ENCODE measurements at places on chromosomes 1 and 21.

DNA sequence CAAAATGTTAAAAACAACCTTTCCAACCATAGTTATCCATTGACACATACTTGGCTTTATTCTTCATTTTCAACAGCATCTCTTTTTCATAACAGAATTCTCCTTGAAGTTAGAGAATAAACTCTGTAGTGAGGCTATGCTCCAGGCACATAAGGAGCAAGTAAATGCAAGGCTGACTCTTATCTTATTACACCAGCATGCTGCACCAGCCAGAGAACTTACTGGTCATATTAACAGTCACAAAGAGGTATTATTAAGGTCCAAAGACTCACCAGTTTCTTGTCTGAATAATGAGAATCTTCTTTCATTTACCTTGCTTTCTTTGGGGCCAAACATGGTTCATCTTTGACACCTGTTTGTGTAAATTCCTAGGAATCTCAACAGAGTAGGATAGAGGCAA lies 71.3 kb upstream of the IVNS1ABP start:
- DNase-seq, result no peak

- no peak for DNase-seq
Observed at GRCh38 chr21:38770660-38771059, 35.1 kb upstream of the ETS2 start.

GRCh38 chr21:38821959-38822682 lies 16.4 kb downstream of the ETS2 start:
- DNase-seq, result no peak

DNA sequence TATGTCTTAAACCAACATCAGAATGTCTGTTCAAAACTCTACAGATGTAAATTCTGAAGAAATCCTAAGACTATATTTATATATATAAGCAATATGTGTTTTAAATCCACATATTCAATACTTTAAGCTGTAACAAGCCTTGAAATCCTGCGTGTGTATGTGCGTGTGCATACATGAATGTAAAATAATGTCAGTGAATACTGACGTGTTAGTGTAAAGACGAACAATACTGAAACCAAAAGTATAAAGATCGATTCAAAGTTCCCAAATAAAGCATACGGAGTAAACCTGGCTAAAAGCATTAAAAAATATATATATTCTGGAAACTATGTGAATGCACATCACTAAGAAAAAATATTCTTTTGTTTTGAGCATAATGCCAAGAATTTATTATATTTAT lies 668.6 kb upstream of the NCAM2 start:
- no peak for DNase-seq

DNA sequence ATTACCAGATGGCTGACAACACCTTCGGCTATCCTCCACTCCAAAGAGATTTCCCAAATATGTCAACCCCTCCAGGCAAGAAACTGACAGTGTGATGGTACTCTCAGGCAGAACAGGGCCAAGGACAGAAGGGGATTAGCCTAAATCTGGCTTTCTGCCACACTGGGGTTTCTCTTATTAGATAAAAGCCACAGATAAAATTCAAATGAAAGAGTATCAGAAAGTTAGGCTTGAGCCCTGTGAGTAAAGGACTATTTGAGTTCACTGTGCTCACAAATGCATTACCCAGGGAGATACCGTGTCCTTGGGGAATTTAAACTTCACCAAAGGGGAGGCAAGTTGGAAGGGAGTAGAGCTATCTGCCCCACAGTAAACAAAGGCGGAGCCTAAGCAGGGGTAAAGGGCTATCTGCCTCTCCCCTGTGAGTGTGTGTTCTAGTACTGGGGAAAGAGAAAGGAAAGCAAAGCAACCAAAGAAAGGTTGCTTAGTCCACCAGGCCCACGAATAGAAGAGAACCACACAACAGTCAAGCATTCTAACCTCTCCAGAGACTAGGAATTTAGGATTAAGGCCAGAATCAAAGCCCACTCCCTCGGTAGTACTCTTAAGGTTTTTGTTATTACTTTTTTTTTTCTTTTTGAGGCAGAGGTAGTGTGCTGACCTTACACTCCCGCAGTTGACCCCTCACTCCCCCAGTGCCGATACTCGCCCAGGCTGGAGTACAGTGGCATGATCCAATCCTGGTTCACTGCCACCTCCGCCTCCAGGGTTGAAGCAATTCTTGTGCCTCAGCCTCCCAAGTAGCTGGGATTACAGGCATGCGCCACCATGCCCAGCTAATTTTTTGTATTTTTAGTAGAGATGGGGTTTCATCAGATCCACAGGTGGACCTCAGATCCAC lies 12.7 kb downstream of the TPM3 start:
- no peak for DNase-seq

DNA sequence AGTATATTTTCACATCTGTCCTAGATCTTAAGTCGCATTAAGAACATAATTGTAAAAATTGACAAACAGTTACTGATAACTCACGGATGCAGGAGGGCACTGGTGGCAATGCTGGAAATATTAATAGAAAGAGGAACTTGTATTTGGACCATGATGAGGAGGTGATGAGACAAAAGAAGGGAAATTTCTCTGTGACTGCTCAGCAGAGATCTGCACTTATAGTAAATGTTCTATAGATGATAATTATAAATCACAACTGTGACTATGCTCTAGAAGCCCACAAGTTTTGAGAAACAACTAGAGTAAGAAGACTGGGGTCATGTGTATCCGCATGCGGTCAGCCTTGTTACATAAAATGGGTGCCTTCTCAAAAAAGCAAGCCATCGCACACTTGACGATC lies 8.7 kb upstream of the DUSP12 start:
- no peak for DNase-seq

DNA sequence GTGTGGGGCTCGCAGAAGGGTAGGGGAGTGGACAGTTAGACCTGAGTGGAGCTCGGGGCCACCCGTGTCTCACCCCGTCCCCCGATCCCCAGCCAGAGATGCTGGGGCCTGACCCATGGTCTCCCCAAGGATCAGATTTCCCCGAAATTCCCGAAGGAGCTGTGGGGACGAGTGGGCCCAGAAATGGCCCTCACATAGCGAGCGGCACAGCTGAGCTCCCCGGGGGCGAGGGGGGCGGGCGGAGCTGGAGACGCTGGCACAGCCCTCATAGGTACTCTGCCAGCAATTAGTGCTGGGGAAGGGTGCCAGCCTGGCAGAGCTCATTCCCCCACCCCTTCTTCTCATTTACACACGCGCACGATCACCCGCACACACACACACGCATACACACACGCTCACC lies 9.2 kb downstream of the CASZ1 start:
- no peak for DNase-seq

DNA sequence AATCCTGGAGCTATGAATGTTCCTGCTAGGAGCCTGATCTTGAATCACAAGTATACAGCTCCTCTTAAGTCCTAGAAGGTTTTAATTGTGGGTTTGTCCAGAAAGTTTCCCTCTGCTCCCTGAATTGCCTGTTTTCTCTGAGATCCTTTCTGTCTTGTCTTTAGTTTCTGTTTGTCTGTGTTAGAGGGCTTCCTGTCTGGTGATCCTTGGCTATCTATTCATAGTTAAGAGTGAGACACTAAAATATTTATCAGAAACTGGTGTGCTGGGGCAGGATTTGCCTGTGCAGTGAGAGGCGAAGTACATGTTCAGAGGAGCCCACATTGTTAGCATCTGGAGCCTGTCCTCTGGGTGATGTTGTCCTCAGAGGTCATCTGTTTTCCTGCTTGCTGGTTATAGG lies 45.4 kb downstream of the ETS2 start:
- no peak for DNase-seq

- no peak for DNase-seq
Observed at GRCh38 chr1:201988601-201989000, 6.2 kb downstream of the RNPEP start.

- DNase-seq, result no peak
Observed at GRCh38 chr1:229108598-229109201, 162.2 kb upstream of the RAB4A start.

DNA sequence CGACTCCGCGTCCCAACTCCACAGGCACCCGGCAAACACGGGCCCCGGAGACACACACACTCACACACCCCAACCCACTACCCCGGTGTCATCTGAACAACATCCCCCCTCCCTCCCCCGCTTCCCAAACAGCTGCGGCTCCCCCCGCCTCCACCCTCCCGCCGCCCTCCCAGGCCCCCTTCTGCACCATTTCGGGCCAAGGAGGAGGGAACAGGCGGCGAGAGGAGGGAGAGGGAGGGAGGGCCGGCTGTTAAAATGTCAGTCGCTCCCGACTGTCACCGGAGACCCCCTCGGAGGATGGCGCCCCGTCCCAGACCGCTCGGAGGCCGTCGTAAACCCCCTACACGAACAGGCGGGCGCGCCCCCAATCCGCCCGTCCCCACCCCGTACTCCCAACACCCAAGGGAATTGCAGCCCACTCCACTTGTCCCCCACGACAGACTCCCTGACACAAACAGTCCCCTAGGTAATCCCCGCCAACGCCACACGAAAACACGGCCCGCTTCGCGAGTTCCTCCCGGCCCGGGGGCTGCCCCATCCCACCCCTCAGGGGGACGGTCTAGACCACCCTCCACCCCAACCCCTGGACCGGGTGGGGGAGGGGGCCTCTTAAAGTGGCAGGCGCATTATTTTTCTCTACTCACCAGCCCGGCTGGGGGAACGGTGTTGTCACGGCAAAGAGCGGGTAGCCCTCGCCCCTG lies 583 bp downstream of the MEF2D start:
- DNase-seq, result peak; percentile 17

- DNase-seq, result no peak
Observed at GRCh38 chr1:229507502-229507901, 639 bp downstream of the NUP133 start.

GRCh38 chr1:24986372-24986965 lies 56.4 kb upstream of the RUNX3 start:
- no peak for DNase-seq

DNA sequence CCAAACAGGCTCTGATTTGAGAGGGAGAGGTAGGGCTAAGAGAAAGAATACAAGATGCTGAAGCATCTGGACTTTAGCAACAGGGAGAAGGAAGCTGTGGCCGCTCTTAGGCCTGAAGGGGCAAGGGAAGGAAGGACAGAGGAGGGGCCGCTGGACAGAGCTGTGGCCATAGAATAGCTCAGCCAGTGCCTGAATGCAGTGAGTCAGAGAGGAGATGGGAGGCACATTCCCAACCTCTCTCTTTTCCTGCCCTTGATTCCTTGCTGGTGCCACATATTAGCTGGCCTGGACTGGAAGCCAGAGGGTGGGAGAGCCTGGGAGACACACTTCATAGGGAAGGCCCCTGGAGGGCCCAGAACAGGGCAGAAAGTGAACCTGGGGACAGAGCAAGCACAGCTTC lies 83.4 kb upstream of the POU3F1 start:
- no peak for DNase-seq

DNA sequence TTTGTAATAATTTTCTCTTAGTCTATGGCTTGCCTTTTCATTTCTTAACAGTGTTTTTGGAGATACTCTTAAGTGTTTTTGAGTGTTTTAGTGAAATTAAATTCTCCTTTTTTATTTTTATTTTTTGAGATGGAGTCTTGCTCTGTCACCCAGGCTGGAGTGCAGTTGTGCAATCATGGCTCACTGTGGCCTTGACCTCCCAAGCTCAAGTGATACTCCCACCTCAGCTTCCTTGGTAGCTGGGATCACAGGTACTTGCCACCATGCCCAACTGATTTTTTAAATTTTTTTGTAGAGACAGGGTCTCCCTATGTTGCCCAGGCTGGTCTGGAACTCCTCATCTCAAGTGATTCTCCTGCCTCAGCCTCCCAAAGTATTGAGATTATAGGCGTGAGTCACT lies 240.3 kb downstream of the PLPP3 start:
- DNase-seq, result no peak

- DNase-seq, result no peak
Observed at GRCh38 chr1:212957546-212957945, 7.2 kb downstream of the VASH2 start.

DNA sequence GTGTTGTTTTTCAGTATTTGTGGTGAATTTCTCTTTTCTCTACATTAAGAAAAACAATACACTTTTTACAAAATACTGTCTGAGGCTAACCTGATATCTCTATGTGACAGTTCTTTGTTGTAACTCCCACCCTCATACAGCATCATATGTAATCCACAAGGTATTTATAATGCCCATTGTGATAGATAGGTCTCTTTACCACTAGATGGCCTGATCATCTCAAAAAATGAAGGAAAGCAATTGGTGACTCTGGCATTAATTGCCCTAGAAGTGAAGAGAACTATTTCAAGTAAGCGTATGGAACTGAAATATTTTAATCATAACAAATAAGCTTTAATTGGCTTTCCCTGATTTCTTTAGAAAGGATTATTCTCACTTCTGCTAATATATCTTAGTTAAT lies 36.2 kb upstream of the HFM1 start:
- DNase-seq, result no peak

DNA sequence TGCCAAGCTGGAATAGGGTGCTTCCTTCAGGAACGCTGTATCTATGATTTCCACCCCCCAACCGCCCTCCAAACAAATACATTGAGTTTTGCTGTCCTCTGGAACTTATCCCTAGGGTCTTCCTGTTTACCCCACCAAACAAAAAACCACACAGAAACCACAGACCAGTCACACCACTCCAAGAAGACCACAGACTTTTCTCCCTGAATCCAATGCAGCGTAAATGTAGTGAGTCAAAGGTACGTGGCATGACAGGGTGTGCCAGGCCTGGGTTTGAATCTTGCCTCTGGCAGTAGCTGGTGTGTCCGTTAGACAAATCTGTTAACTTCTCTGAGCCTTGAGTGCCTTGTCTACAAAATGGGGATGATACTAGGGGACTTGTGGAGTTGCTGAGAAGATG lies 27.8 kb downstream of the ASAP3 start:
- DNase-seq, result peak; percentile 64

GRCh38 chr1:172136925-172137324 lies 283.6 kb upstream of the C1orf105 start:
- DNase-seq, result peak; percentile 57

DNA sequence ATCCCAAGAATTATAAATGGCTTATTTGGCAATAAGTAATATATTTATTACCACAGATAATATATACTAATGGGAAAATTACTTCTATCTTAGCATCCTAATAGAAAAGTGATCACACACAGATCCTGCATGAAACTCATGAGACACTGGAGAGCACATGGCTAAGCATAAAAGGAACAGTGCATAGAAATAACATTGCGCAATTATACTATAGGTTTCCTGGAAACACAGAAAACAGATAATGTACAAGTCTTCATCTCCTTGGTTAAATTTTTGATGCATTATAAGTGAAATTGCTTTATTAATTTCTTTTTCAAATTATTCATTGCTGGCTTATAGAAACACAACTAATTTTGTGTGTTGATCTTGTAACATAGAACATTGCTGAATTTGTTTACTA lies 210.4 kb downstream of the USH2A start:
- DNase-seq, result no peak

- no peak for DNase-seq
Observed at GRCh38 chr1:221761354-221762002, 19.6 kb upstream of the DUSP10 start.

GRCh38 chr1:102586022-102586421 lies 522.3 kb downstream of the COL11A1 start:
- DNase-seq, result no peak

- no peak for DNase-seq
Observed at GRCh38 chr1:229582011-229582694, 23.6 kb upstream of the ABCB10 start.

DNA sequence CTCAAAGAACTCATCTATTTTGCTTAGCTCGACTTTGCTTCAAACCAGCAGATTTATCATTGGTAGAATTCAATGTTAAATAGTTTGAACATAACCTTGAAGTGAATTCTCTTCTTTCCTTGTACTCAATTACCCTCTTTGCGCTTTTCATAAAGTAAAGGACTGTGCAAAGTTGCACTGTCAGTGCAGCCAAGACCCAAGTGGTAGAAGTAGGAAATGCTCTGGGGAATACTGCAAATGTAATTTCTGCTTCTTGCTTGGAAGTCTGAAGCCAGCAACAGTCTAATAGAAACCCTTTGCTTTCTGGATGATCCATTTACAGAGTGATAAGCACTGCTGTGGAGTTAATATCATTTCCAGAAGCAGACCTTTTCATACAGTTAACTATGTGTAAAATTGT lies 936.7 kb upstream of the TMPRSS15 start:
- no peak for DNase-seq

Data from SJSA1 (cell line).